Sigmoid colon (tissue), 7 donors: ENCODE measurements at places on chromosomes 1 and 21. TPM values are rescaled to one million over a fixed set of nuclear protein-coding genes. Genes with fewer than 3 reads are reported as not detected.

DNA sequence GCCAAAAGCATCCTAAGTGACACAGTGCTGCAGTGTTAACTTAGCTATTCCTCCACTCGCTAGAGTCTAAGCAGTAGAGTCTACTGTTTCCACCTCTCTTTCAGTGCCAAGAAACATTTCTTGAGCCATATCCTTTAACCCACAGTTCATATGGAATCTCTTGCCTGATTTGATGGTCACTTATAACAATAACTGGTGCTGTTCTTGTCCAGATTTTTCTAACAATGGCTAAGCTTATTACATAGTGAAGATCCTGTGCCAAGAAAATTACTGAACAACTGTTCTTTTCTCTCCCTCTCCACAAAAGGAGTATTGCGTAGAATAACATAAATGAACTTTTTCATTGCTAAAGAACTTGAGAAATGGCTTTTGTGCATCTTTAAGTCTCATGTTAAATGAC lies 121.3 kb downstream of the CDC7 start:
- DNase-seq: no peak

- no peak for DNase-seq
Measured at GRCh38 chr1:214557952-214558735, 6.7 kb upstream of the PTPN14 start.

SLC45A1 gene
- total RNA-seq: 1.4 TPM

DNA sequence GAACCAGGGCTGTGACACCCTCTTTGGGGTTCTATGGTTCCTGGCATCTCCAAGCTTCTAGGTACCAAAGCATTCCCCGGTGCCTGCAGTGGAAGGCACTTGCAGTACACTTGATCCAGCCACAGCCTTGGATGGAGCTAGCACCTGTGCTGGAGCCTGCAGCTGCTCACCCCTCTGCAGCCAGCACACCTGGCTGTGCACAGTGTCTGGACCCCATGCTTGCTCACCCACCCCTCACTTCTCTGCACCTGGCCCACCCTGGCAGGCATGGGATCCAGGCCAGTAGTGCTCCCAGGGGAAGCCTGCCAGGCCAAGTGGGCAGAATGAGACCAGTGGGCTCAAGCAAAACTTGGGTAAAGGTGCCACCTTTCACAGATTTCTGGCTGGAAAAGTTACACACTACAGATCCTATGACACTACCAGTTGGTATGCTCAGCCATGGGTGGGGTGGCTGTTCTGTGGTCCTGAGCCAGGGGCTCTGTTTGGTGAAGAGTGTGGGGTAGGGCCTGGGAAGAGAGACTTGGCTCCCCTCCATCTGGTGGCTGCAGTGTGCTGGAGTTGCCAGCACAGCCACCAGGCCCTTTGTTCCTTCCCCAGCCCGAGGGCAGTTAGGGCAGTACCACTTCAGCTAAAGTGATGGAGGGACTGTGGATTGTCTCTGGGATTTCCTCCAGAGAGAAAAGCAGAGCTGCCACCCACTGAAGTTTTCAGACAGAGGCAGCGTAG lies 157.8 kb upstream of the LRRC7 start:
- no peak for DNase-seq

DNA sequence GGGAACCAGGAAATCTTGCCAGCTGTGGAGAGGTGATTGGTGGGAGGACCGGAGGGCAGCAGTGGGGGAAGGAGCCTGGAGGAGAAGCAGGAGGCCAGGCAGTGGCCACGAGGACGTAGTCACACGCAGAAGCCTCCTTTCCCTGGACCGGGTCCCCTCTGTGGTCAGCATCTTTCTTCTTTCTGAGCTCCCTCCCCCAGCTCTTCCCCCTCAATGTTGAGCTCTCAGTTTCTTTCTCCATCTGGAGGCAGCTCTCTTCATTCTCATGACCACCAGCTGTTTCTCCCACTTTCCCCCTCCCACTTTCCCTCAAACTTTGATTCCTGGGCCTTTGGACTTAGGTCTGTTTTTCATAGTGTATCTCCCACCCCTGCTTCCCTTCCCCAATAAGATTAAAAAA lies 18.3 kb downstream of the KIRREL1 start:
- DNase-seq: no peak

GRCh38 chr1:42956739-42957138 lies 1.9 kb downstream of the SLC2A1 start:
- no peak for DNase-seq

DLGAP3 gene
- 0.68 TPM for total RNA-seq

DNA sequence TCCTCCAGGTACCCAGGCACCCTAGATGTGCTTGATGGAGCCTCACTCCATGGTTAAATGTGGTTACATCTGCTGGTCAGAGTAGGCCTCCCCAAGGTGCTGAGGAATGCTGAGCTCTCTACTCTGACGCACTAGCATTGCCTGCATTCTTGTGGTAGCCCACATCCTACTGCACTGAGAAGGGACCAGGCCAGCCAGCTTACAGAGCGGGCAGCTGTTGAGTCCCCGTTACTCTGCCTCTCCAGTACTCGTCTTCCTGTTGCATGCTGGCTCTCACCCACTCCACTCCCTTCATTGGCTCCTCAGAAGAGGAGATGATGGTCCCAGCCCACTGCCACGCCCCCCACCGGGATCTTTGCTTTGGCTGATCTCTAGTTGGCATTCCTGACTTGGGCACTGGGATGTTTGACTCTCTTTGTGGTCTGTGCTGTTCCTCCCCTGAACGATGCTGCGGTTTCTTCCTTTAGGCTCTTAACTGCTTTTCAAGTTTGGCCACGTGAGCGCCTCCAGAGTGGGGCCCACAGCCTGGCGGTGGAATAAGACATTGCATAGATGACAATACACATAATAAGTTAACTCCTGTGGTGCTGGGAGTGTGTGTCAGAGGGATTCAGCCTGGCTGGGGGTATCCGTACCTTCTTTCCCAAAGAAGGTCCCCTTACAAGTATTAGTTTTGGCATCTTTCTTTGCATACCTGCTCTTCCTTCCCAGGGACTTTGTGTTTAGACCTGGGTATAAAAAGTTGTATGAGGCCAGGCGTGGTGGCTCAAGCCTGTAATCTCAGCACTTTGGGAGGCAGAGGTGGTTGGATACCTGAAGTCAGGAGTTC lies 18.6 kb downstream of the AZIN2 start:
- DNase-seq: no peak

RHD gene
- 0.36 TPM for total RNA-seq

GRCh38 chr1:230394134-230394533 lies 32.0 kb downstream of the PGBD5 start:
- no peak for DNase-seq
